ENCODE measurements at places on chromosomes 5 and 9.

- peak; percentile 17 for DNase-seq
Observed at GRCh38 chr5:151123897-151124751, 33.5 kb downstream of the ANXA6 start.

DNA sequence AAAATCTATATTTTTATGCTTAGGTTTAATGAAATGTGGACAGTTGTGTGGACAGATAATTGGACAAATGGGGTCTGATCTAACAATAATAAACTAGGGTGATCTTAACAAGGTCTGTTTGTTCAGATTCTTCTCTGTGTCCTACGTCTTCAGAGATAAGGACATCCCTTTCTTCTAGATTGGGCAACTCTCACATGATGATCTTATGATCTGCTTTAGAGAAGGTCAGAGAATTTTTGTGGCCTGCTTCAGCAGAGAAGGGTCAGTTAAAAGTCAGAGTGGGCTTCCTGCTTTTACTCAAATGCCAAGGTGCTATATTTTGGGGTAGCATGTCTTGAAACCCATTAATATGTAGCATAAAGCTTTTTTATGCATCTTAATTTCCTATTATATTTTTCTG is 63.8 kb upstream of the RGMB start:
- DNase-seq: no peak

GRCh38 chr5:175052351-175052750 is 328.0 kb downstream of the MSX2 start:
- no peak for DNase-seq

DNA sequence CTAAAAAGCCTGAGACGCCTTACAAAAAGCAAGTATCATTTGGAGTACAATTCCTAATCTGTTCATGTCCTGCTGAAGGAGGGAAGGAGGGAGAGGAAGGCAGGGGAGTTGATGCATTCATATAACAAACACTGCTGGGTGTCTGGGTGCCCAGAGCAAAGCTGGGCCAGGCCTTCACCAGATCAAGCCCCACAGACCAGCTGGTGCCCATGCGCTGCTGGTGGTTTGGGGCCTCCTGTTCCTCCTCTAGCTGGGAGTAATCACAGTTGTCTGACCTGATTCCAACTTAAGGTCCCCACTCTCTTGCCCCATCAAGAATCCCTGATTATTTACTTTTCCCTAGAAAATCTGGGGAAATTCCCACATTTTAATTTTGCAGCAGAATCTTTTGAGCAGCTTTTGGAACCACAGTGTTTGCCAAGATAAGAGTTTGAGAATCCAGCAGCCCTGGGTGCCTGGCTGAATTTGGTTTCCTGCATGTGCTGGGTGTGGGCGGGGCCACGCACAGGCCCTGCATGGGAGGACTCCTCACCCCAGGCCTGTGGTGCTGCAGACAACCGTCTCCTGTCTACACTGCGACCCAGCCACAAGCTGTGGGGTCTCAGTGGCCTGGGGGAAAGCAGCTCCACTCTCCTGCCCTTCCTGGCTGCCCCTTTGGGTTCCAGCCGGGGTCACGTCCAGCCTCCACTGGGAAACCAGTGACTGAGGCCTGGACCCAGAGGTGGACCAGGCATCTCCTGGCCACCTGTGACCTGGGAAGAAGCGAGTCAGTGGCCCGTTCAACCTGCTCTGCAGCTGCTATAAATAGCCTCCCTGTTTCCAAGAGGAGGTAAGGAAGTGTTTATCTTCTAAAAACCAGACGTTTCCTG is 47.5 kb downstream of the NEURL1B start:
- DNase-seq: no peak

- no peak for DNase-seq
Observed at GRCh38 chr9:132543251-132543650, 39.2 kb upstream of the BARHL1 start.

GRCh38 chr5:157212307-157212706 is 31.7 kb downstream of the ITK start:
- no peak for DNase-seq

Measured in AG10803 (cell line).